Endothelial cell of umbilical vein (primary cell): ENCODE measurements at places on chromosomes 1 and 21. TPM values are rescaled to one million over a fixed set of nuclear protein-coding genes. Genes with fewer than 3 reads are reported as not detected.
A peak's percentile ranks its signal among the peaks of the same experiment; 100 is the strongest.

Gene SOX13
- total RNA-seq, result 38.0 and 40.8 TPM in 2 replicates

Gene AMY1A
- total RNA-seq, result not detected in 2 replicates

Gene ATP1A2
- not detected in 2 replicates for total RNA-seq

Gene ADGRL4
- 143 and 205 TPM in 2 replicates for total RNA-seq

Gene OR2M5
- total RNA-seq, result not detected in 2 replicates

- DNase-seq, result no peak
Measured at GRCh38 chr1:17141441-17142197, 22.4 kb upstream of the PADI2 start.

GRCh38 chr1:193310564-193310963 lies 124.2 kb upstream of the B3GALT2 start:
- no peak for DNase-seq

DNA sequence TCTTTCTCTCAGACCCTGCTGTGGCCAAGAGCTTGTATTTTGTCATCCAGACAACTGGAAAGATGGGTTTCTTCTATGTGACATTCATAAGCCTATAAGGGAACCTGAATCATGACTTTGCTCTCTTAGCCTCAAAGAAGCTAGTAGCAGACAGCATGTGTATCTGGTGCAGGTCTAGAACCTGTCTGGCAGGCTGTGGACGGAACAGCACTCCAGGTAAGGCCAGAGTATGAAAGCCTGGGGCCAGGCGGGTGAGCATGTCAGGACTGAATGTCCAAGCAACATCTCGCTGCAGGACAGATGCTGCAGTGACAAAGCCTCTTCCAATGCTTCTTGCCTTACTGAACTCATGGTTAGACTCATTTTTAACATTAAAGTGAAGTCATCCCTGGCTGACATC lies 32.8 kb downstream of the AKNAD1 start:
- no peak for DNase-seq

GRCh38 chr1:175757381-175758015 lies 14.1 kb upstream of the TNR start:
- peak; percentile 35 for DNase-seq

- DNase-seq, result peak; percentile 41
Measured at GRCh38 chr1:23341931-23342692, 2.0 kb downstream of the HNRNPR start.

DNA sequence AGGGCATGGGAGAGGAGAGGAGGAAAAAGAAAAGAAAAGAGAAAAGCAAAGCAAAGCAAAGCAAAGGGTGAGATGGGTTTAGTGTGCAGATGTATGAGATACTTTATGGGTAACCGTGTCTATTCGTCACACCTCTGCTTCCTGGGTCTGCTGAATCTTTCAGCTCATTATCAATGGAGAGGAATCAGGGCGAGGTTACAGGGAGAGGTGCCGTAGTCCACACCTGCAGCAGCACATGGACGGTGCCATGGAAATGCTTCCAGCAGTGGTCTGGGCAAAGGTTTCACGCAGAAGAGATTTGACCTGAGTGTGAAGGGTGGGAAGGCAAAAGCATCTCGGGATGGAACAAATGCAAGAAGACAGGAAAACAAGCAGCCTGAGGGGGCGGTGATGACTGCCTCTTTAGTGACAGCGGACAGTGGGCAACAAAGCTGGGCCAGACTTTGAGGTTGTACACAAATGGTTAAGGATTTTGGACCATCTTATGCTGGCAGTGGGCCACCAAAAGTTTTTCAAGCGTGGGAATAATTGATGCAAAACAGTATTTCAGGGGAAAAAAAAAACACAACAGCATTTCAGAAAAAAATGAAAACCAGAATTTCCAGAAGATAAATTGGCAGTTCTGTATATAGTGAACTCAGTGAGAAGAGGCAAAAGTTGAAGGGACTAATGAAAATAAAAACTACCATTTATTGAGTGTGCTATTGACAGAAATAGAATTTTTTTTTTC lies 19.5 kb upstream of the SRP9 start:
- no peak for DNase-seq

DNA sequence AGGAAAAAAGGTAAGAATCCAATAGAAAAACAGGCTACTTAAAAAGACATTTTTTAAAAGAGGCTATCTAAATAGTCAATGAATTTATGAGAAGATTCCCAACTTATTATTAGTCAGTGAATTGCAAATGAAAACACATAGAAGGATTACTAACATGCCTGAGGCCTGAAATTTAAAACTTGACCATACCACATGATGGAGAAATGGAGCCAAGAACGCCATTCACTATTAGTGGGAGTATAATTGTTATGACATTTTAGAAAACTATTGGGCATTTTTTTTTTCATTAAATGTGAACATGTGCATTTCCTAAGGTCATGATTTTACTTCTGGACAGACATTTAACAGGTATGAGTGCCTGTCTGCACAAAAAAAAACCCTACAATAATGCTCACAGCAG lies 24.8 kb upstream of the OR2B11 start:
- no peak for DNase-seq

GRCh38 chr1:183520379-183520778 lies 48.1 kb downstream of the SMG7 start:
- DNase-seq, result peak; percentile 46

GRCh38 chr1:178057141-178057765 lies 36.7 kb upstream of the RASAL2 start:
- DNase-seq, result no peak

- no peak for DNase-seq
Measured at GRCh38 chr1:192797891-192798290, 10.9 kb upstream of the RGS2 start.

GRCh38 chr1:228510803-228511413 lies 23.7 kb downstream of the RNF187 start:
- no peak for DNase-seq

- DNase-seq, result peak; percentile 93
Measured at GRCh38 chr1:91885716-91886506, at the start of gene TGFBR3. Gene TGFBR3, minus strand, starts transcription at chr1:91886151. Its CDS starts 24,620 bp downstream, at chr1:91861531.

DNA sequence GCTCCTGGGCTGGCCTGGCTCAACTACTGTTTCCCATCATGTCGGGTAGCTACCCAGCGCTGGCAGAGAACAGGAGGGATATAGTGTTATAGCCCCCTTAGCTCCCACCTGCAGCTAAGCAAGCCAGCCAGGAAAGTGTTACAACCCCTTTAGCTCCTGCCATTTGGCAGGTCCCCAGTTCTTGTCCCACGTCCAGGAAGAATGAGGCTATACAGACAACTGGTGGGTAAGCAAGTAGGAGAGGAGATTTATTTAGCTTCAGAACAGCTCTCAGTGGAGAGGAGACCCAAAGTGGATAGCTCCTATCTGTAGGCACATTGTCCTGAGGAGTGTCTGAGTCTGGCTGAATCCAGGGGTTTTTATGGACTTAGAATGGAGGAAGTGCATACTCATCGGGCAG lies 741.1 kb upstream of the B3GALT2 start:
- no peak for DNase-seq

GRCh38 chr1:171188388-171189266 lies 3.5 kb downstream of the FMO2 start:
- DNase-seq, result peak; percentile 63

DNA sequence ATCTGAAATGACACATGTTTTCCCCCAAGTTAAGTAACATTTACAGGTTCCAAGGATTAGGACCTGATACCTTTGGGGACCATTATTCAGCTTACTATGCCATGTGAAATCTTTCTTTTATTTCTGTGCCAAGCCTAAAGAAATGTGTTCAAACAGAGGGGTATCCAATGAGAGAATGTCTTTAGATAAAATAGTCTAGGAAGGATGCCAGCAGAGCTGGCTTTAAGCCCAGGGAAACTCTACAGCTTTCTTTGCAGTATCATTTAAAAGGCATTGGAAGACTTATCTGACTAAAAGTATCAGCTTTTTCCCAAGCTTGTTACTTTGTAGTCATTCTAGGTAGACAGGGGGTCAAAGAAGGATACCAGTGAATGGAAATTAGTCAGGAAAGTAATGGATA lies 860.4 kb downstream of the PLA2G4A start:
- peak; percentile 85 for DNase-seq

DNA sequence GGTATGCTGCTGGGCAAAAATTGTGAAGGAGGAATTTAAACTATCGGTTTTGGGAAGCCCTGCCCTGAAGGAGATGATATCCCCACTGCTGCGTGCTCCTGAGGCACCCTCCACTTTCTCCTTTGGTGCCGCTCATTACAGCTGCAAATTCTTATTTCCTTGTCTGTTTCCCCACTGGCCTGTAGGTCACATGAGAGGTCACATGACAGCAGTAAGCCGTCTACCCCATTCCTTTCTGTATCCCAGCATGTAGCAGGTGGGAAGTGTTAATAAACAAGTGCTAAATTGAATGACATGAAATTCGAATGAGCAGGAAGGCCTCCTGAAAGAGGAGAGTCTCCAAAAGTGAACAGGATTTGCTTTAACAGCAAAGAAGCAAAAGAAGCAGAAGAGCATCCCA lies 58.7 kb downstream of the GRIK3 start:
- DNase-seq, result no peak

DNA sequence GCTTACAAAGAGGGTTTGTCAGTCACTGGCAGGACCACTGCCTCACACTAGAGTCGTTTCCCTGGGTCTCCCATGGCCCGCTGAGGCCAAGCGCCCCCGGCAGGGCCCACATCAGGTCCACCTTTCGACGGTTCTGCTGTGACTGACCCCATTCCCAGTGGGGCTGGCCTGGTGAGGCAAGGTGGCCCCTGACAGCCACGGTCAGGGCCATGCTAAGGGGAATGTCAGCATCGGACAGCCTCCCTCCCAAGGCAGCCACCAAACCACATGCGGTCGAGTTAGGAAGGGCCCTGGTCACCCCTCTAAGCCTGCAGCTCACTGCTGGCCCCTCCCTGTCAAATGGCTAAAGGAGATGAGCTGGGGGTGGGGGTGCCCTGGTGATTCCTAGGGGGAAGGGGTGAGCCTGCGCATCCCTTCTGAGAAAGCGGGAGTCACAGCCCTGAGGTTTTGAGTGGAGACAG lies 2.9 kb upstream of the KIF17 start:
- no peak for DNase-seq

DNA sequence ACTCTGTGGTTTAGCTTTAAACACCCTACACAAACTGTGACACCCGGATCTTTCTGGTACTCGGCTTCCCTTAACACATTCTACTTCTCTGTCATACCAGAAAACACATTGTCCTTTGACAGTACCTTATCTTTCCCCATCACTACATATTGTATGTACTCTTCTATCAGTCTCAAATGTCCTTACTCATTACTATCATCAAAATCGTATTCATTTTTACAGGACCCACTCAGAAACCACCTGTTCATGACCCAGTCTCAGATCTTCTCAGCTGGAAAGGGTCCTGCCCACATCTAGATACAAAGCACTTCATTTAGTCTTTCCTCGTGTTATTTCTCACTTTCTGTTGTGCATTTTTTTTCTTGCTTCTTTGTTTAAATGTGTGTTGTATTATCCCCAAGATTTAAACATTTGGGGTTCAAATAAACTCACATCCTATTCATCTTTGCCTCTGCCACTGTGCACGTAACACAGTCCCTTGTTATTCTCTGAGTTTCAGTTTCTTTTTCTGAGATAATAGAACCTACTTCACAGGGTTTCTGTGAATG lies 27.7 kb downstream of the CD34 start:
- DNase-seq, result no peak

- DNase-seq, result no peak
Measured at GRCh38 chr1:167342846-167343245, 122.2 kb downstream of the POU2F1 start.

DNA sequence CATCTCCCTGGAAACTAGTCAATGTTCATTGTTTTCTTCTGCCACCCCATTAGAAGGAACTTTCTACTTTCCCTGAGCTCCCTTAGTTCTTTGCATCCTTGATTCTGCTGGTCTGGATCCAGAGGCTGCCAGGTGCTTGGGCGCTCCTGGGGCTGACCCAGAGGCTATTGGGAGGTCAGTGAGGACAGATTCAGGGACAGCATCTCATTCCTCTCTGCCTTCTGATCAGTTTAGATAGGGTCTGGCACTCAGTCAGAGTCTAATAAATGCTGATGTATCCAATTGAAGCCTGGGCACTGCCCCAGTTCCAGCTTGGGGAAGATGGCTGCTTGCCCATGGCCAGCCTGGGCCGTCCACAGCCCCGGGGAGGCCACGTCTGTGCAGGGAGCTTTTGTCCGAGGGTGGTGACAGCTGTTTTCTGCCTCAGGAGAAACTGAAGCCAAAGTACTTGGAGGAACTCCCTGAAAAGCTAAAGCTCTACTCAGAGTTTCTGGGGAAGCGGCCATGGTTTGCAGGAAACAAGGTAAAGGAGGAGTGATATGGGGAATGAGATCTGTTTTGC lies 2.3 kb downstream of the GSTM1 start:
- DNase-seq, result no peak

- DNase-seq, result peak; percentile 18
Measured at GRCh38 chr1:152182944-152183361, 23.9 kb upstream of the RPTN start.
